ENCODE measurements at places on chromosomes 4 and X.

DNA sequence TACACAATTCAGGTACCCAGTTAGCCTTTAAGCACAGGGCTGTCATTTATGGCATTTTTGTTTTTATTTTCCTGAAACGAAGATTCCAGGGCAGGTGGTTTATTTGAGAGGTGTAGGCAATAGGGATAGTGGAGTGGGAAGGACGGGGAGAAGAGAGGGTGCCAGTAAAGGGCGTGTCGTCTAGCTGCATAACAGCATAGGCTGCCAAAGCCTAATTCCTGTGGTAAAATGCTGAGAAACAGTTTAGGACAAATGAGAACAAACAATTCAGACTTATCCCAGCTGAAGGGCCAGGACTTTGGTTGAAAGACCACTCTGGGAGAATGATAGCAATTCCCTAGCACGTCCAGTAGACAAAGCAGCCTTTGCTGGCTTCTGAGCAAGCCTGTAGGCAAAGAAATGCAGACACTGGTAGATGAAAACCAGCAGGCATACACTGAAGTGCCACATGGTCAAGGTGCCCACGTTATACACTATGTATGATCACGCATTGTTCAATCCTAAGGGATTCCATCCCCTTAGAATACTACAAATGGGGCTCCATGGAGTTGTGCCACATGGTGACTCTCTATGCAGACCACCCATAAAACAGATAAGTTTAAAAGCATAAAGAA lies 70.6 kb downstream of the PKD2 start:
- DNase-seq = no peak

- DNase-seq = no peak
Observed at GRCh38 chr4:88195328-88196012, 37.0 kb upstream of the ABCG2 start.

- DNase-seq = peak; percentile 6
Observed at GRCh38 chrX:56232221-56233082, at the start of gene KLF8. KLF8 (plus strand) TSS chrX:56232356; CDS start chrX:56233335, 979 bp downstream.

DNA sequence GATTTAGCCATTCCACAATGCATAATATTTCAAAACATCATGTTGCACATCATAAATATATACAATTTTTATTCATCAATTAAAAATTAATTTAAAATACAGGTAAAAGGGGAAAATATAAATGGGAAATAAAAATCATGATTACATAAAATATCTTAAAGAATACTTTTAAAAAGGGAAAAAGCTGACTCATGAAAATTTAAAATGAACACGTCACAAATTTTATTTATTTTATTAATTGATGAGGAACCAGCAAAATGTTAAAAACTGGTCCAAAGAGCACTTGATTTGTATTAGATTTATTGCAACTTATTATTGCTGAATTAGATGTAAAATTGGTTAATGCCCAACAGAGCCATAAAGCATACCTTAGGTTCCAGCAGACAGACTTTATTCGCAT lies 78.5 kb upstream of the ANK2 start:
- no peak for DNase-seq

GRCh38 chr4:47359891-47360290 lies 103.6 kb downstream of the COMMD8 start:
- no peak for DNase-seq

- DNase-seq = no peak
Observed at GRCh38 chr4:152304220-152304619, 231.7 kb downstream of the FBXW7 start.

GRCh38 chr4:10226756-10227155 lies 110.2 kb upstream of the WDR1 start:
- DNase-seq = no peak

DNA sequence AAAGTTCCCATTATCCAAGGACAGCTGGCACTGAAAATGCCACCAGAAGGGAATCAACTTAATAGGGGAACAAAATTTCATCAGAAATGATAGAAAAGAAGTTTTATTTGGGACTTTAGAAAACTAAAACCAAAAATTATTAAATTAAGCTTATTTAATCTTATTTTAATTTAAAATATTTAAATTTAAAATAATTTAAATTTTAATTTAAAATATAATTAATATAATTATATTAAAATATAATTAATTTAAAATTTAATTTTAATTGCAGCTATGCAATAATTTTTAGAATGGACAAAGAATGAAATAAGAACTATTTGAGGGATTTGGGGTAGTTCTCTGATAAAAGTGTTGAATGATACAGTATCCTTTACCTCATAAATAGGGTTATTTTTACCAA lies 10.2 kb upstream of the VAMP7 start:
- no peak for DNase-seq

DNA sequence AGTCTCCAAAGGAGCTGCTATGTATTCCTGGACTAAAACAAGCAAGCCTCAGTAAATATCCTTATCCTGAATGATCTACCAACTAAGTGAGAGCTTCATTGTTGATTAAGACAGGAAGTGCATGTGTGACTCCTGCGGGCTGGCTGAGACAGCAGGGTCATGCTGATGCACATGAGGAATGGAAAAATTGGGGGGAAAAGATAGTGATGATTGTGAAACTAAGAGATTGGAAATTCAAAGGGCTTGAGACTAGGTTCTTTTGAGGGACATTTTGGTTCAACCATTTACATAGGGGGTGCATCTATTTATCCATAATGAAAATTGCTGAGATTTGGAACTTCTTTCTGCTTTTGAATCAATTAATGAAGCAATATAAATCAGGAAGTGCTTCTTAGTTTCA lies 61.1 kb upstream of the C1QTNF7 start:
- DNase-seq = no peak

DNA sequence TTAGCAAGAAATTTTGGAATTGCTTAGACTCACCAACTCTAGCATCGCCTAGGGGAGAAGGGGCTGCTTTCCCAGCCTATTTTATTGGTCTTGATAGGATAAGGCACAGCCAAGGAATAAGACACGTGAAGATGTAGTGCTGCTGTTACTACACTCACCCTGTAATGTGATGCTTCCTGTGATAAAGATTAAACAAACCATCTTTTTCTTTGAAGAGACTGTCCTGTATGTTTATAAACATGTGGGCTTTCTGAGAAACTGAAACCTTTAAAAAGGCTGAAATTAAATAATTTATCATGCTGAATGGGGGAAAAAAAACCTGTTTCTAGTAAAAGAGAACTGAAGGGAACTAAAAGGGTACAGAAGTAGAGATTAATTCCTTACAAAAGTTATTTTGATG lies 13.2 kb downstream of the TAPT1 start:
- DNase-seq = no peak

DNA sequence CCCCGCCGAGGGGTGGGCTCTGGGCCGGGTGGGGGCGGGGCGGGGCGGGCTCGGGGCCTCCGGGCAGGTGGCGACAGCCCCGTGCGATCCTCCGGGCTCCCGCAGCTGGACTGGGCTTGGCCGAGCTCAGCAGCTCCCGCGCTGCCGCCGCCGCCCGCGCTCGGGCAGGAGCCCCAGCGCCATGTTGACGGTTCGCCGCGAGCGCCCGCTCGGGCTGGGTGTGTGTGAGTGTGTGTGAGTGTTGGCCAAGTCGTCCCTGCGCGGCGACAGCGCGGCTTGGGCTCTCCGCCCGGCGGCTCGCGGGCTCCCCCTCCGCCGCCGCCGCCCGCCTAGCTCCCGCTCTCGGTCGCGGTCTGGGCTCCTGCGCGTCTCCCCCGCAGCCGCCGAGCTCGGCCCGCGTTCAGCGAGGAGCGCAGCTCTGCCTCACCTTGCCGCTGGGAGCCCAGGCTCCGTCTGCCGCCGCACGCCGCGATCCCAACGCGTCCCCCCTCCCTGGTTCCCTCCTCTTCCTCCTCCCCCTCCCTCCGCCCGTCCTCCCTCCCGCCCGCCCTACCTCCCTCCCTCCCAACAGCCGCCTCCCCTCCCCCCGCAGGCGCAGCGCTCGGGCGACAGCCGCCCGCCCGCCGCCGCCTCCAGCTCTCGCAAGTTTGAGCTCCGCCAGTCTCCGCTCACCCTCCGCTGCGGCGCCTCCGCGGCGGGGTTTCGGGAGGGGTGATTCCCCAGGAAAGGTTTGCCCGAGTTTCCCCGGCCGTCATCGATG lies at the start of gene BCOR:
Gene BCOR, minus strand, starts transcription at position 455 of the 760 bp plus-strand sequence. CDS start 20,029 bp downstream, outside the sequence.
- peak; percentile 77 for DNase-seq

GRCh38 chr4:30760551-30760950 lies 40.4 kb downstream of the PCDH7 start:
- no peak for DNase-seq

DNA sequence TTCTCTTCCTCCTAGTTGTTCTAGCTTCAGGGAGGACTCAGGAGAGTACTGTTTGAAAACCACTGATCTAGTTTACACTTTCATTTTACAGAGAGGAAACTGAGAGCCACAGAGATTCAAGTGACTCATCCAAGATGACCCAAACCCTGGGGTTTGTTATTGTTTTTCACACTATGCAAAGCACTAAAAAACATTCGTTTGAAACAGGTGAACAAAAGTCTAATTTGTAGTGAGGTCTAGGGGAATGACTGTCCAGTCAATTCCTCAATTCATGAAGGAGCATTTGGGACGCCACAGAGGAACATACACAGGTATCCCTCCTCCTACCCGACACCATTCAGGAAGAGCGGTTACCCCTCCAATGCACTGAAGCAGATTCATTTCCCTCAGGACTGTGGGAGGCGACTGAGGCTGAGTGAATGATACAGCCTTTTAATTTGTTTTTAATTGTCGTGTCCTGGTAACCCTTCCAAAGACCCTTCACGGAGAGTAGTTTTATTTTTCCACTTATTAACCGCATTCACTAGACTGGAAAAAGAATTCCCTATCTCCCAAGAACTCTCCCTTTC lies 30.3 kb downstream of the TLR10 start:
- DNase-seq = no peak

- DNase-seq = no peak
Observed at GRCh38 chr4:34043131-34043530, 2201.2 kb downstream of the ARAP2 start.

GRCh38 chr4:168908093-168908492 lies 102.0 kb downstream of the CBR4 start:
- DNase-seq = no peak

- no peak for DNase-seq
Observed at GRCh38 chrX:8413279-8413678, 51.4 kb upstream of the VCX3B start.

DNA sequence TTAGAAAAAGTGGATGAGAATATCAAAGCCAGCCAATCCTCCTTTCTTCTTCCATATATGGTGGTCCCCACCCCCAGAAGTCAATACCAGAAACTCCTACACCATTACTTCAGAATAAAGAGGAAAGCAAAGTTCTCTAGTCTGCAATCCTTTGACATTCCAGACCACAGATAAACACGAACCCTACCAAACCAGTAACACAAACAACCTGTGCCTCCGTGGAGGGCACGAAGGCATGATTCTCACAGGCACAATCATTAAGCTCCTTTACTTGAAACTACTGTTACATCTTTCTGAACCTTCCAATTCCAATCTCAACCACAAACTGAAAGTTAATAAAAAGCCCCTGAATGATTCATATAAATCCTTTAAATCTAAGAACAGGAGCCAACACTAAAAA lies 16.3 kb downstream of the MAML3 start:
- DNase-seq = no peak

GRCh38 chr4:129037093-129037492 lies 56.2 kb downstream of the SCLT1 start:
- DNase-seq = no peak

DNA sequence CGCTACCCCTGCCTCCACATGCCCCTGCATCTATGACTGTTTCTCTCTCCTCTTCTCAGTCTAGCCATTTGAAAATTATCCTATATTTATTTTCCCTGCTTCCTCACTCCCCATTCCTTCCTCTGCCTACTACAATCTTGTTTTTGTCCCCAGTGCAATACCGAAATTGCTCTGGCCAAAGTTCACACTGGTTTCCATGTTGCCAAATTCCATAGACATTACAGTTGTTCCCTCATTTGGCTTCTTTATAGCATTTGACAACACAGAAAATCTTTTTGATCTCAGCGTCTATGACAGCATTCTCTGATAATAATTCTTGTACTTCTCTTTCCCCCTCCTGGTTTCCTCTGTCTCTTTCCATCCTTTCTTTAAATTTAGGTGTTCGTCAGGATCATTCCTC lies 99.4 kb downstream of the GPR82 start:
- DNase-seq = no peak

- DNase-seq = no peak
Observed at GRCh38 chr4:156662921-156663320, 308.7 kb downstream of the PDGFC start.

DNA sequence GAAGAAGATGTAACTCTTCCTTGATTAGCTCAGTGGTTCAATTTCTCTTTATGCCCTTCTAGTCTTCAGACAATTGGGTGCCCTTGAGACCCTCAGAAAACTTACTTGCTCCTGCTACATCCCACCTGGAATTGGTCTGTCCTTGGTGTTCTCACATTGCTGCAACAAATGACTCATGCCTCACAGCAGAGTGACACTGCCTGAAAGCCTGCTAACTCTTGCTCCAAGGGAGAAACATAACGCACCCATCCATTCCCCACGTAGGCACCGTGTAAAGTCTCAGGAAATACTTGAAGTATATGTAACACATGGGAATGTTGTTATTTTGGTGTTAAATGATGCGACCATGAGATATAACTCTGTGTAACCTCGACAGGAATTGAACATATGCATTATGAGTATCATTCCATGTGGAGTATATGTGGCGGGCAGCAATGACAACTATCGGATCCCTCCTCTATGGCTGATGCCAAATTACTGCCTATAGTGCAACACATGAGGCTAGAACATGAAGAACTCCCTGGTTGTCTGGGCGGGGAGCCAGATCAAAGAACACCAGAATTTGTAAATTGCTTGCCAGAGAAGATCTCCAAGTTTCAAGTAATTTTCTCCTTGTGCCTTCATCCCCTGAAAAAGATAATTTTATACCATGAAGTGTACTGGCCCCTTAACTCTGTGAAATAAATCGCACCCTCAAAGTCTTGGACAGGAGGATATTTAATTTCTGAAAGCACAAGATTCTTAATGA lies 231.3 kb upstream of the STK26 start:
- DNase-seq = no peak

DNA sequence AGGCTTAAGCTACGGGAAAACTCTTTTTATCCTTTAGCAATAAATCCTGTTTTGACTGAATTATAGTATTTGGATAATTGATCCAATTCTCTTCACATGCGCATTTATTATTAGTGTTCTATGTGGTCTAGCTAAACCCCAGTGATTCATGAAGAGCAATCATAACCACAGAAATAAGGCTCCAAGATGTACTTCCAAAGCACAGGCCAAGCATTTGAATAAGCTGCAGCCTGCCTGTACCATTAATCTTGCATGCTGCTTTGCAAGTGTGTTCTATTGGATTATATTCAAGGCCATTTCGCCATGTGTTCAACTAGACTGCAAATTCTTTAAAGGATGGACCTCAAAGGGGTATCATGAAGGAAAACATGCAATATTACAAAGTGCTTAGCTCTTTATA lies 385.2 kb upstream of the FAT1 start:
- no peak for DNase-seq

- DNase-seq = no peak
Observed at GRCh38 chr4:102454981-102455685, 46.0 kb upstream of the NFKB1 start.

- no peak for DNase-seq
Observed at GRCh38 chrX:17778997-17779396, 41.7 kb downstream of the SCML1 start.

DNA sequence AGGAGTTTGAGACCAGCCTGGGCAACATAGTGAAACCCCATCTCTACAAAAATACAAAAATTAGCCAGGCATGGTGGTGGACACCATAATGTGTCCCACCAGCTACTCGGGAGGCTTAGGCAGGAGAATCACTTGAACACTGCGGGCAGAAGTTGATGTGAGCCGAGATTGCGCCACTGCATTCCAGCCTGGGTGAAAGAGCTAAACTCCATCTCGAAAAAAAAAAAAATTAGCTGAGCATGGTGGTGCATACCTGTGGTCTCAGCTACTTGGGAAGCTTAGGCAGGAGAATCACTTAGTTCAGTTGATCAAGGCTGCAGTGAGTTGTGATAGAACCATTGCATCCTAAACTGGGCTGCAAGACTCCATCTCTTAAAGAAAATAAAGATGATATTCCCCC lies 91.2 kb downstream of the PLS3 start:
- no peak for DNase-seq

Measured in stimulated activated naive CD4-positive, alpha-beta T cell (primary cell).